ENCODE measurements at places on chromosomes 11 and 22.

GRCh38 chr11:10002221-10002620 is 291.8 kb downstream of the SBF2 start:
- no peak for DNase-seq

DNA sequence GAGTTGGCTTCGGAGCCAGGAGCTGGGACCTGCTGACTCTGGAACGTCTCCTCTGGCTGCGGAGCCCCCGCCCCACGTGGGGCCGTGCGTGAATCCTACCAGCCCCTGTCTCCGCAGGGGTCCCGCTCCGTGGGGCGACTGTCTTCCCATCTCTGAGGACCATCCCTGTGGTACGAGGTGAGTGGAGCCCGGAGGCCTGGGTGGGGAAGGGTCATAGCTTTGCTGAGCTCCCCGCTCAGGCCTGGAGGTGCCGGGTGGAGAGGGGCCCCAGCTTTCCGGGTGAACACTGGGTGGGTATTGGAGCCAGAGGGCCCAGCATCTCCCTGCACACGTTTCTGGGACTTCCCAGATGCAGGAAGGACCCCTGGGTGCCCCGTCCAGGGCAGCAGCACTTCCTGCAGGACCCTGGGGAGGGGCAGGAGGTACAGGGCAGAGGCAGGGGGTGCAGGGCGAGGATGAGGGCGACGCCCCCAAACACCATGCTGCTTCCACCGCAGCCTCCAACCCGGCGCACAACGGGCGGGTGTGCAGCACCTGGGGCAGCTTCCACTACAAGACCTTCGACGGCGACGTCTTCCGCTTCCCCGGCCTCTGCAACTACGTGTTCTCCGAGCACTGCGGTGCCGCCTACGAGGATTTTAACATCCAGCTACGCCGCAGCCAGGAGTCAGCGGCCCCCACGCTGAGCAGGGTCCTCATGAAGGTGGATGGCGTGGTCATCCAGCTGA is 3.8 kb downstream of the MUC5AC start:
- DNase-seq: no peak

DNA sequence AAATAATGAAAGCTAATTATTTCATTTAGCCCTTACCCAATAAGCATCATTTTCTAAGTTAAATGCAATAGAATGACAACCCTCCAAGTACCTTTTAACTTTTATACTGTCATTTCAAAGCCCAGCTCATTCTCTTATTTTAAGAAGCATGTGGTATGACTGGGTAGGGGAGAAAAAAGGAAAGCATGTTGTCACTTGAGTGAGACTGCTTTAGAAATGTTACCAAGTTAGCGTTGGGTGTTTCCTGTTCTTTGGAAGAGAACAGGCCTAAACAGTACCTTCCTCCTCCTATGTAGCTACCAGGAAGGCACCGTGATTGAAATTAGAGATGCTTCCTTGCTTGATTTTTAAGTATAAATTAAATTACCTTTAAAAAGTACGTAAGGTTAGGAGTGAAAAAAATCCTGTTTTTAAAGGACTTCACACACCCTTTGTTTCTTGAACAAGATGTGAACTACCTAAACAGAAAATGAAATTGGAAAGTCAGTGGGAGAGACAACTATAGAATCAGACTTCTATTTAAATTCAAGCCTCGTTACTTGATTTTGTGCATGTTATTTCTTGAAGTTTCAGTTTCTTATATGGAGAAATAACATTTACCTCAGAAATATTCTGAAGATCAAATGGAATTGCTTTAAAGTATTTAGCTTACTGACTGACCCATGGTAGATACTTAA is 741 bp upstream of the CNTF start:
- DNase-seq: no peak

DNA sequence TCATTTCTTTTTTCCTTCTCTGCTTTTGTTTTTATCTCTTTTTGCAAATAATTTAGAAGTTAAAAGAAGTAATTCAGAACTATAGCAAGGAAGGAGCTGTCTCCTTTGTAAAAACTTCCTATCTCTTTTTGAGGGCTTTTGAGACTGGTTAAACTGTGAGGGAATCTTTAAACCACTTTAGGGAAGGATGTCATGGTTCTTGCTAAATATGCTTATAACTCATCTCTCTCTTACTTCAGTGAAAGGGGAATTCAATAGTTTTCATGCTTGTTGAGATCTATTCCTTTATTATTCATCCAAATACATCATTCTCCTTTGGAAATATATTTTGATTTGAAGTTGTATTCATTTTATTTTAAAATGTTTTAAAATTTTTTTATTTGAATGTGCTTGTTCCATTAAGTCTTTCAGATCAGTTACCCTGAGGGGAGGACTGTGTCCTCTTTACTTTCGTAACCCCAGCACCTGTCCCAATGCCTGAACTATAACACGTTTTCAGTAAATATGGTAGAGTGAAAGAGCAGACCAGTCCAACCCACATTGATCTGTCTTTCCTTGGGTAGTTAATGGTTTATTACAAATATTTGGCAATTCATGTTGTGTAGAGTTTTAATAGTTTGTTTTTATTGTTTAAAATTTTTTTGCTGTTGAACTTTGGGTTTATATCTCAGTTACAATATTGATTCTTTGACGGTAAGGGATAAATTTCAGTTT is 27.5 kb downstream of the AMOTL1 start:
- DNase-seq: no peak

GRCh38 chr11:86624366-86624765 is 48.0 kb downstream of the ME3 start:
- DNase-seq: no peak

GRCh38 chr11:93570759-93571413 is 27.7 kb upstream of the SMCO4 start:
- DNase-seq: peak; percentile 14

DNA sequence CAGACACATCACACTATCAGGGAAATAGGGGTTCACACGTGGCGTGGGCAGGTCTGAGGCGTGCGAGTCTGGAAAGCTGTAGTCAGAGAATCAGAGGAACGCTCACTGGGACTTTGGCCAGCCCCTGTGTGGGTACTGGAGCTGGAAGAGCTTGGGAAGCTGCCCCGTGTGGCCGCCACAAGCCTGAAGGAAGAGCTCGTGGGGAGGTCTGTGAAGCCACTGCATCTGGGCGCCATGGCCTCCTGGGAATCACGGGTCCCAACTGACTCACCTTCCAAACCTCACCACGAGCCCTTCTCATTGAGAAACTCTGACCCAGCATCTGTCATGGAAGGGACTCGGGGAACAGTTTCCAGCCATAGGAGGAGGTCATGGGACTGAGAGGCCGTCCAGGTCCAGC is 5.9 kb upstream of the MRGPRF start:
- DNase-seq: no peak

DNA sequence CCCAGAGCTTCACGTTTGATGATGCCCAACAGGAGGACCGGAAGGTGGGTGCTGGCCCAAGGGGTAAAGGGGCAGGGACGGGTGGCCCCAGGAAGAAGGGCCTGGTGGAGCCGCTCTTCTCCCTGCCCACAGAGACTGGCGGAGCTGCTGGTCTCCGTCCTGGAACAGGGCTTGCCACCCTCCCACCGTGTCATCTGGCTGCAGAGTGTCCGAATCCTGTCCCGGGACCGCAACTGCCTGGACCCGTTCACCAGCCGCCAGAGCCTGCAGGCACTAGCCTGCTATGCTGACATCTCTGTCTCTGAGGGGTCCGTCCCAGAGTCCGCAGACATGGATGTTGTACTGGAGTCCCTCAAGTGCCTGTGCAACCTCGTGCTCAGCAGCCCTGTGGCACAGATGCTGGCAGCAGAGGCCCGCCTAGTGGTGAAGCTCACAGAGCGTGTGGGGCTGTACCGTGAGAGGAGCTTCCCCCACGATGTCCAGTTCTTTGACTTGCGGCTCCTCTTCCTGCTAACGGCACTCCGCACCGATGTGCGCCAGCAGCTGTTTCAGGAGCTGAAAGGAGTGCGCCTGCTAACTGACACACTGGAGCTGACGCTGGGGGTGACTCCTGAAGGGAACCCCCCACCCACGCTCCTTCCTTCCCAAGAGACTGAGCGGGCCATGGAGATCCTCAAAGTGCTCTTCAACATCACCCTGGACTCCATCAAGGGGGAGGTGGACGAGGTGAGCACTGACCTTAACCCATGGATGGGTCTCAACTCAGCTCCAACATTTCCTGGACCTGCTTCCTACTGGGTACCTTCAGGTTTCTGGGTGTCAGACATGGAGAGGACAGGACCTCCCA is 2.0 kb downstream of the RIC8A start:
- no peak for DNase-seq

DNA sequence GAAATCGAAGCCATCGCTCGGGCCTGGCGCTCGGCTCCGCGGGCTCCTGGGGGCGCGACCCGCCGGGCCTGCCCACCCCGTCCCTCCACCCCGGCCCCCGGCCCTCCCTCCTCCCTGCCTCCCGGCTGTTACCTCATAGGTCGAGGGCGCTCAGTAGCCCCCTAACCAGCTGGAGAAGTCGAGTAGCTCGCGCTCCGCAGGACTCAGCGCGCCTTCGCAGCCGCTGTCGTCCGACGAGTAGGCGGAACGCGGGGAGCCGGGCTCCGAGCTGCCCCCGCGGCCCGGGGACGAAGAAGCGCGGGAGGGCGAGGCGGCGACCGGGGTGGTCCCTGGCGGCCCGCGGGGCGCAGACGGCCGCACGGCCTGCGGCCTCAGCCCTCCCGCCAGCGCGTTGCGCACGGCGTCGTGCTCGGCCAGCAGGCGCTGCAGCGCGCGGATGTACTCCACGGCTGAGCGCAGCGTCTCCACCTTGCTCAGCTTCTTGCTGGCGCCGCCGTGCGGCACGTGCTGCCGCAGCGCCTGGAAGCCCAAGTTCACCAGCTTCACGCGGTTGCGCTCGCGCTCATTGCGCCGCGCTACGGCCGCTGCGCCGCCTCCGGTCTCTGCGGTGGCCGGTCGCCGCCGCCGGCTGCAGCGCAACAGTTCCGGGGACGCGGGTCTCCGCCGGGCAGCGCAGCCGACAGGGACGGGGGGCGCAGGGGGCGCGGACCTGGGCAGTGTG is 627 bp downstream of the ASCL2 start:
- peak; percentile 12 for DNase-seq

DNA sequence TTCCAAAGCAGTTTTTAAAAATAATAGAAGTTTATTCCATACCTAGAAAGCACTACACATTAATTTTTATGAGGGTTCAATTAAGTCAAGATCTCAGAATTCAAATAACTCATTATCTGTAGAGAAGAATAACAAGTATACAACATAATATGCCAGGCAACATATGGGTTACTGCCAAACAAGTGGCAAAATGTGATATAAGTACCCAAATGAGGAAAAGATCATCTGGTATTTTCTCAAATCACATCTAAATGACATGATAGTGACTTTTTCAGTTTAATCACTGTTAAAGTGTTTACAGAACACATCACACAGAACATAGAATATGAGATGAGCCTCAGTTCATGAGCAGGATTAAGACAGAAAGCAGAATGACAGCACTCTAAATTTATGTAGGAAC is 123.3 kb downstream of the FCHSD2 start:
- DNase-seq: no peak

DNA sequence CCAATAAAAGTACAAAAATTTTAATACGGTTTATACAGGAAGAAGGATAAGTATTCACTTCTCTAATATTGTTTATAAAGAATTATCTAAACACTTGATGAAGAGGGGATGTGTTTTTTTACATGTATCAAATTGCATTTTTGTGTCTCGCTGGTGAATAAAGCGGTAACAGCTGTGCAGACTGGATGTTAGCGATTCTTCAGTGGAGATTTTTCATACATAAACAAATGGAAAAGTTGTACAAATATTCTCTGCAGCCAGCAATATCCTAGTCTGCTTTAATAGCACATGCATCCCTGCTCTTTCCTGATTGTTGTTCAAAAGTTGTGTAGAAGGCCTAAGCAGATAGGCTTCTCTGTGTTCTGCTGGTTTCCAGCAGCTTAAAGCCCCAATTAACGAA is 369.3 kb downstream of the SOX6 start:
- DNase-seq: no peak

GRCh38 chr22:49509016-49509415 is 318.7 kb downstream of the BRD1 start:
- DNase-seq: no peak

DNA sequence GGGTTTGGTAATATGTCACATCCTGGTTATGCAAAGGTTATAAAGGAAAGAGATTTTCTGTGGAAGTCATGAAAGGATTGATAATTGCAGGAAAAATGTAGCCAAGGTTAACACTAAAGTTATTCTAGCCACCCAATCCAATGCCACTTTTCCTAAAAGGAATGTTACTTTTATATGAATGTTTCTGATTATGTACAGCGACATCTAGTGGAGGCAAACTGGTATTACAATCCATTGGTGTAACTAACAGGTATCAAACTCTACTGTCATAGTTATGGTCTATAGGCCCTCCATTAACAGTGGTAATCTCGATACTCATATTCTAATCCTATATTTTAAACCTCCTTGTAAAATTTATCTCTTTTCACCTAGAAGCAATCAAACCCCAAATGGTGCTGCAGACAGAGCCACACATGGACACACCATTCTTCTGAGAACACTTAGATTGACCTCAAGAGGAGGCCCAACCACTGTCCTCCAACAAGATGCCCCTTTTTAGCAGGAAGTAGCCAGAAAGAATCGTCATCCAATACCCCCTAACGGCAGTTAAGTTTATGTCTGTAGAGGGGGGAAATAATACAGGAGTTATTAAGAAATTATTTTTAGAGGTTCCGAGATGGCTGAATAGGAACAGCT is 74.9 kb upstream of the RAG2 start:
- peak; percentile 26 for DNase-seq

DNA sequence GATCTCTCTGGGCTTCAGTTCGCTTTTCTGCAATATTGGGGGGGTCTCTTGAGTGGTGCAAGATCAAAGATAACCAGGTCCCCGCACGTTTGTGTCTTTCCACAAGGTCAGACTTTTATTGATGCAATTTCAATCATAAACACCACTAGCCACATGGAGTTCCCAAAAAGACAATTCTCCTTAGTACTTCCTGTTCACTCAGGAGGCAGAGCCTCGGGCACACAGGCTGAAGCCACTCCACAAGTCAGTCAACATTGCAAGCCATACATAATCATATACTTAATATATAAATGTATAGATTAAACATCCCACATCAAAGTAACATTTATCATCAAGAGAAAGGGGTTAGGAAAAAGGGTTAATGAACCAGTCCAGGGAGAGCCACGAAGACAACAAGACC is 12.0 kb downstream of the ST14 start:
- DNase-seq: no peak

Measured in HFF-Myc (cell line).